Thyroid gland (tissue), 4 donors: ENCODE measurements at places on chromosomes 7 and 10. TPM values are rescaled to one million over a fixed set of nuclear protein-coding genes. Genes with fewer than 3 reads are reported as not detected.

GRCh38 chr7:2896131-2896530 lies 52.0 kb upstream of the GNA12 start:
- H3K4me3 ChIP-seq: no peak overlapping the region
- DNase-seq: no peak
- H3K36me3 ChIP-seq: no peaks in the 10 kb centered on the region
- H3K4me1 ChIP-seq: no peaks in the 10 kb centered on the region
- H3K27ac ChIP-seq: no peak overlapping the region

DNA sequence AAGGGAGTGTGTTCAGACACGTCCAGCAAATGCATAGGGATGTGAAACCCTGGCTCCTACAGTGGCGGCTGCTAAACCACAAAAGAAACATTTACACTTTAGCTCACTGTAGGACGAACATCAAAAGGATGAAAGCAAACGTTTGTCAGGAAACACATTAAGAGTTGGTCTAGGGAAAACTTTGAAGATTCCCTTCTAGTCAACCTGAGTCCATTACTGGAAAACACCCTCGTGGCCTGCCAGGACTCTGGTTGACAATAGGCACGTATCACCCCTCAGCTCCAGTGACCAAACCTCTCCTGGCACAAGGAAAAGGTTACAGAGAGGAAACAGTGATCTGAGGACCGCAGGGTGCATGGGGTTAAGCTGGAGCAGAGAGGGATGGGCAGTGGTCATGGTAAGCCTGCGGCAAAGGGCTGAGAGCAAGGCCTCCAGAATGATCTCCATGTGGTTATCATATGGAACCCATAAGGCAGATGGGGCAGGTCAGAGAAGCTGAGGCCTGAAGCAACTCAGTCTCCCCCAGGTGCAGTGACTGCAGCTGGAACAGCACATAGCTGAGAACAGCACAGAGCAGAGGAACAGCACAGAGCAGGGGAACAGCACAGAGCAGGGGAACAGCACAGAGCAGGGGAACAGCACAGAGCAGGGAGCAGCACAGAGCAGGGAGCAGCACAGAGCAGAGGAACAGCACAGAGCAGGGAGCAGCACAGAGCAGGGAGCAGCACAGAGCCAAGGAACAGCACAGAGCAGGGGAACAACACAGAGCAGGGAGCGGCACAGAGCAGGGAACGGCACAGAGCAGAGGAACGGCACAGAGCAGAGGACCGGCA lies 49.9 kb downstream of the CHST15 start:
- H3K27ac ChIP-seq: no peak overlapping the region
- H3K4me3 ChIP-seq: no peak overlapping the region
- H3K36me3 ChIP-seq: peaks cover 26% of the 10 kb centered on the region
- H3K4me1 ChIP-seq: no peaks in the 10 kb centered on the region

- H3K27ac ChIP-seq: peak overlapping the region; percentile 85
- H3K36me3 ChIP-seq: no peaks in the 10 kb centered on the region
- H3K27me3 ChIP-seq: no peaks in the 10 kb centered on the region
- peaks cover 13% of the 10 kb centered on the region for H3K4me1 ChIP-seq
- peak overlapping the region; percentile 62 for H3K4me3 ChIP-seq
- DNase-seq: peak; percentile 82
These were observed 2.4 kb downstream of the CDK6 start for GRCh38 chr7:92833766-92834506.

DNA sequence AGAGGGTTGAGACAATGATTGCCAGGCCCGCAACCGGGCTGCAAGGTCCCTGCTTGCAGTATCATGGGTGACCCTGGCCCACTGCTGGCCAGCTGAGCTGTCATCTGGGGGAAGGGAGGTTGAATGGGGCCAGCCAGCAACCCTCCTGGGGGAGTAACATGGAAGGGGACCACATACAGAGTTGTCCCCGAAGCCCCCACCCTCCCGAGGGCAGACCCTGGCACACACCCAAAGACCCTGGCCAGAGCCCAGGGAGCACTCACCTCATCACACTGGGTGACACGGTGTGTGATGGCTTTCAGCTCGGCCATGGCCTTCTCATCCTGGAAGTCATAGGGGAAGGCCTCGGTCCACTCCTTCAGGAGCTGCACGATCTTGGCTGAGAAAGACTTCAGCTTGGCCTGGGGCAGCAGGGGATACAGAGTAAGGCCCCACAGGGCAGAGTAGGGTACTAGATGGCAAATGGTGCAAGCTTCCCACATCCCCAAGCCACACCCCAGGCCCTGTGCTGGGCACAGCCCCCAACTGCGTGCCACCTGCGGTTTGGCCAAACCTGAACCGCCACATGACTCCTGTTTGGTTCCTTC lies 63.4 kb downstream of the CSGALNACT2 start:
- peaks cover 11% of the 10 kb centered on the region for H3K4me1 ChIP-seq
- H3K27me3 ChIP-seq: no peaks in the 10 kb centered on the region
- H3K36me3 ChIP-seq: no peaks in the 10 kb centered on the region
- no peak overlapping the region for H3K27ac ChIP-seq

Gene LANCL2
- 27.6 TPM for total RNA-seq

- H3K36me3 ChIP-seq: no peaks in the 10 kb centered on the region
- H3K4me1 ChIP-seq: no peaks in the 10 kb centered on the region
- H3K27ac ChIP-seq: peak overlapping the region; percentile 15
These were observed 32.2 kb upstream of the ZNF438 start for GRCh38 chr10:31063841-31064240.

DNA sequence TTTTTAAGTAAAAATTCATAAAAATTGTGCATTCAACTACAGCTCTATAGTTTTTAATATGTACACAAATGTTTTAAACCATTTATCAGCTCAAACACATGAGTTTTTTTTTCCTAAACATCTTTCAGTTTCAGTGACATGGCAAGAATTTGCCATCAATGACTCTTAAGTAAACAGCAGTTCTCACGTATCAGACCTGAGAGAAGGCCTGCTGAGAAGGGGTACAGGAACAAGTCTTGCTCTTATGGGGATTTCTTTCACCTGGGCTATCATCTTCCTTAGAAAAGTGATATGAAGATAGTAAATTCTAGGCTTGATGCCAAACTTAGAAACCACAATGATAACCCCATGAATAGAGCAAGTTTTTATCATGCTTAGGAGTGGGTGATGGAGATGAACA lies 467.8 kb downstream of the ARL4A start:
- no peak overlapping the region for H3K27ac ChIP-seq
- no peaks in the 10 kb centered on the region for H3K36me3 ChIP-seq
- H3K27me3 ChIP-seq: no peaks in the 10 kb centered on the region
- H3K4me3 ChIP-seq: no peak overlapping the region
- no peak for DNase-seq
- H3K4me1 ChIP-seq: no peaks in the 10 kb centered on the region

DNA sequence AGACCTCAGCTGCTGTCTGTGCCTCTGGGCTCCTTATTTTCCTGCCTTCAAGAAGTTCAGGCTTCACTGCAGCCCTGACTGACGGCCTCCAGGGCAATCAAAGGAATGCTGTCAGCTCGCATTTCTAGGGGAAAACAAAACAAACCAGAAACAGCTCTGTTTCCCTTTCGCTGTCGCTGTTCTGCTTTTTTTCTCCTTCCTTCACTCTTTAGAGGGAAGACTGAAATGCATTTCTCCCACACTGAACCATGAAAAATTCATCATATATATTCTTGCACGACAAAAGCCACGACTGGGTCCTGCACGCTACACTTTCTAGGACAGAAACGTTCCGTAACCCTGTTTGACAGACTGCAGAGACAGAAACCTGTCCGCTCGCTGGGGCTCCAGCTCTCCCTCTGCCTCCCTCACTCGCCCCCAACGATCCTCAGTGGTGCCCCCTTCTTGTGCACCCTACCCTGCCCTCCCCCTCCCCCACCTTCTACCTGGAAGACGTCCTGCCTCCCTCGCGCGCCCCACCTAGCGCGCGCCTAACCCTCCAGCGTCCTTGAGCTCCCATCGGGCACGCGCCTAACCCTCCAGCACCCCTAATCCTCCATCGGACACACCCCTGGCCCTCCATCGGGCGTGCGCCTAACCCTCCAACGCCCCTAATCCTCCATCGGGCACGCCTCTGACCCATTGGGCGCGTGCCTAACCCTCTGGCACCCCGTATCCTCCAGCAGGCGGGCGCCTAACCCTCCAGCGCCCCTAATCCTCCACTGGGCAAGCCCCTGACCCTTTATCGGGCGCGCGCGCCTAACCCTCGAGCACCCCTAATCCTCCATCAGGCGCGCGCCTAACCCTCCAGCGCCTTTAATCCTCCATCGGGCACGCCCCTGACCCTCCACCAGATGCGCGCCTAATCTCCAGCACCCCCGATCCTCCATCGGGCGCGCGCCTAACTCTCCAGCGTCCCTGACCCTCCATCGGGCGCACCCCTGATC lies 37.1 kb downstream of the SVOPL start:
- H3K4me3 ChIP-seq: peak overlapping the region; percentile 31
- H3K4me1 ChIP-seq: no peaks in the 10 kb centered on the region
- H3K27ac ChIP-seq: peak overlapping the region; percentile 56
- peak; percentile 49 for DNase-seq

- H3K4me1 ChIP-seq: no peaks in the 10 kb centered on the region
- H3K27me3 ChIP-seq: no peaks in the 10 kb centered on the region
- H3K27ac ChIP-seq: no peak overlapping the region
- H3K4me3 ChIP-seq: no peak overlapping the region
These were observed 322.6 kb upstream of the KIAA1217 start for GRCh38 chr10:23886355-23886754.

DNA sequence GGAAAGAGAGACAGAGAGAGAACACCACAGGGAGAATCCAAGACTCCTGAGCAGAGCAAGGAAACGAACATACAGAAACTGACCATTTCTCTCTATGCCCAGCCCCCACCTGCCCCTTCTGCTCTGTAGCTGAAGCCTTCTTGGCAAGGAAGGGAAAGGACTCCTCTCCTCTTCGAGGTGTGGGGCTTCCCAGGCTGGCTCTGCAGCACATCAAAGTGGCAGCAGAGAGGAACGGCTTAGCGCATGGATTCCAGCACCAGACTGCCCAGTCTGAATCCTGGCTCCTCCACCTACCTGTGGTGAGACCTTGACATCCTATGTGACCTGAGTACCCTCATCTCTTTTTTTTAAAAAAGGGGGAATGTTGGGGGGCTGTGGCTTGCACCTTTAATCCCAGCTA lies 69.4 kb downstream of the SH3PXD2A start:
- DNase-seq: no peak
- no peak overlapping the region for H3K4me3 ChIP-seq
- no peak overlapping the region for H3K27ac ChIP-seq
- no peaks in the 10 kb centered on the region for H3K36me3 ChIP-seq
